ENCODE measurements at places on chromosomes 5 and 9.

DNA sequence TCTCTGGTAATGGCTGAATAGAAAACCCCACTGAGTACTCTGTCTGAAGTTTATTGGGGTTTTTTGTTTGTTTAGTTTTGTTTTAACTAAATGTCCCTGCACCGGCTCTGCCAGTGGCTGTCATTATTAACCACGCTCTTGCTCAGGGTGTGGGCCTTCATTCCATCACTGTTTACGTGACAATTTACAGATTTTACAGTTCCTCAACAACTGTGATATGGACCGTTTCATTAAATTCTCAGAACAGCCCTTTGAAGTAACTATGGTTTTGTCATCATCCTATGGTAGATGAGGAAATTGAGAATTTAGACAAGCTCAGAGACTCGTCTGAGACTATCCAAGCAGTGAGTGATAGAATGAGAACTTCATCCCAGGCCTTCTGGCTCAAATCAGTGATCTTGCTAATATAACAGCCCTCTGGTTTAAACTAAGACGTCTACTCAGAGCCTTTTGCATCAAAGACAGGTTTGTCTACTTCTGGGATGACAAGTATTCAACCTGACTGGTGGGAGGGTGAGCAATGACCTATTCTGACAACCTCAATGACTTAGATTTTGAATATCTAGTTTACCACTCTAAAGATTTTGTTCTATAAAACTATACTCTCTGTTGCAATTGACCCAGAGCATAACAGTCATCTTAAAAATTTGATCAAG lies 77.3 kb upstream of the MAP3K1 start:
- no peak for DNase-seq

GRCh38 chr9:89548071-89548638 lies 50.2 kb upstream of the SEMA4D start:
- no peak for DNase-seq

GRCh38 chr9:37293664-37294524 lies 128.6 kb upstream of the GRHPR start:
- no peak for DNase-seq

- no peak for DNase-seq
These were observed 221.8 kb downstream of the SNX18 start for GRCh38 chr5:54739371-54739770.

DNA sequence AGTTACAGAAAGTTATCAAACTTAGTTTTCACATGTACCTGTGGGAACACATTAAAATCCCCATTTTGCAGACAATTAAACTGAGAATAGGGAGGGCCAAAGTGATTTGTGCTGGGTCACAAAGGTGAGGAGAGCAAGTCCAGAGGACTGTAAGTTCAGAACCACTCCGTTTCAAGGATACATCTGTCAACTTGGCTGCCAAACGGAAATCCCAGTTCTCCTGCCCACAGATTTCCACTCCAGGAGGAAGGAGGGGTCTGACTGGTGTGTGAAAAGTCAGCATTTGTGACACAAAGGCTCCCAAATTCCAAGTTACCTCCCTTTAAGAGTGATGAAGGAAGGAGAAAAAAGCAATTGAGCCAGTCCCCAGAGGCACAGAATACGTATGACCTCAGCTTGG lies 42.3 kb downstream of the PRELID2 start:
- DNase-seq = no peak

GRCh38 chr5:88879724-88880123 lies 3.3 kb downstream of the MEF2C start:
- no peak for DNase-seq

DNA sequence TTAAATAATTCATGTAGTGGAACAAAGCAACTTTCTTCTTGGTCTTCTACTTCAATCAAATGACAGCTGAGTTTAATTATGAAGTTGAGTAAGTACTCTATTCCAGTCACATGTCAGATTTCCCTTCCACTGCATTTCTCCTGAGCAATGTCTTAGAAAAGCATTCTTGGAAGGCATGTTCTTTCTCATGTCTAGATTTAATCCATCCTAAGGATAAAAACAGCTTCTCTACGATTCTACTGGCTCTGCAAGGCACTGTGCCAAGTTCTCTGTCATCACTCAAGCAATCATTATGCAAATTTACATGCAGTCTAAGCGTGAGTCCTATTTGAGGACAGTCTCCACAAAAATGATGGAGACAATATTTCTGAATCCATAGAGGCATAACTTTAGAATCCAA lies 142.4 kb downstream of the YIPF5 start:
- no peak for DNase-seq

- DNase-seq = no peak
These were observed 57.7 kb downstream of the NREP start for GRCh38 chr5:111699324-111699723.

- DNase-seq = peak; percentile 57
These were observed 1.7 kb downstream of the CAMSAP1 start for GRCh38 chr9:135905380-135906258.

DNA sequence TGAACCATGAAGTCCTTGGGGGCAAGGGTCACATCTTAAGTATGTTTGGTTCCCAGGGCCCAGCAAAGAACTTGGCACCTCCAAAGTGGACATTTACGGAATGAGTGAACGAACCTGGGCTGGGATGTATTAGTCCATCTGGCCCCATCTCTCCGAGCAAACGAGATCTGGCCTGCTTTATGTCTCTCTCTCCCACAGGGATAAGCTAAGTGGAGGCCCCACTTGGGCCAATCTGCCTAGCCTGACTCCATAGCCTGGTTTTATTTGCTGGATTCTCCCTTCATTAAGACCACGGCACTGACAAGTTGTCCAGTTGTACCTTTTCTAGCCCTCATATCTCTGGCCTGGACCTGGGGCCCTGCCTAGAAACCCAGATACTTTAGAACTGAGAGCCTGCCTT lies 2.1 kb downstream of the TTLL11 start:
- DNase-seq = no peak

- DNase-seq = no peak
These were observed 88.4 kb upstream of the BOD1 start for GRCh38 chr5:173704615-173705511.

- no peak for DNase-seq
These were observed 8.8 kb upstream of the SLC6A7 start for GRCh38 chr5:150181027-150181426.

DNA sequence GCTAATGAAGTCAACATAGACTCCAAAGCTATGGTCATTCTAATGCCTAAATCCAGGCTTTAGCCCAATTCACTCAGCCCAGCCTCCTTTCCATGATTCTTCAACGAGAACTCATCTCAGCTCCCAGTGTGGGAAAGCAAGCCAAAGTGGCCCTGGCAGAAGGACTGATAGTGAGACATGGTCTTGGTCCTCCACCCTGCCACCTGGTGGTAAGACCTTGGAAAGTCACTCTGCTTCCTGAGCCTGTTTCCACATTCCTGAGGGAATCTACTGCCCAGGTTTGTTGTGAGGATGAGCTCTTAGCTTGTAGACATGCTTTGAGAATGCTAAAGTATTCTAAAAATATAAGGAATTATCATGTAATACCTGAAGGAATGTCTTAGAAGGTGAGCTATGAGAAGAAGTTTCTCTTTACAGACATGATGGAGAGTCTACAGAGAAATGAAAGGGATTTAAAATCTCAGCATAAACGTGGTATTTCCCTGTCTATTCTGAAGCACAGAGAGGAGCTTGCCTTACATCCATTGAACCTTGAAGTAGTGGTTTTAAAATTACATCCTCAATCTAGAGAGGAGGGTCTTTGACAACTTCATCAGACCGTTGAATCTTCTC lies 173.5 kb downstream of the TRIM32 start:
- peak; percentile 22 for DNase-seq

DNA sequence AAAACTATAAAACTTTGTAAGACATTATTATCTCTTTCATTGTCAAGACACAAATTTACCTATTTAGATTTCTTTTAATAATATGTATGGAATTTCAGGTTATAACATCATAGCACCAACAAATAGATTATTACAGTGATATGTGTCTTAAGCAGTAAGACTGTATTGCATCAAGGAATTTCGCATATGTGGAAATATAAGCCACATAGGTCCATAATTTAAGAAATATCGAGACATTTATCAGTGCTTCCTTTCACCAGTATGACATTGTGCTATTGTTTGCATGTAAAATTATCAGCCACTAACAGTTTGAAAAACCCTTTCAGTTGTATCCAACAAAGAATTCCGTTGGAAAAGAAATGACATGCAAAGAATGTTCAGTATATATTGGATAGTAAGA lies 186.7 kb upstream of the RASA1 start:
- DNase-seq = no peak

DNA sequence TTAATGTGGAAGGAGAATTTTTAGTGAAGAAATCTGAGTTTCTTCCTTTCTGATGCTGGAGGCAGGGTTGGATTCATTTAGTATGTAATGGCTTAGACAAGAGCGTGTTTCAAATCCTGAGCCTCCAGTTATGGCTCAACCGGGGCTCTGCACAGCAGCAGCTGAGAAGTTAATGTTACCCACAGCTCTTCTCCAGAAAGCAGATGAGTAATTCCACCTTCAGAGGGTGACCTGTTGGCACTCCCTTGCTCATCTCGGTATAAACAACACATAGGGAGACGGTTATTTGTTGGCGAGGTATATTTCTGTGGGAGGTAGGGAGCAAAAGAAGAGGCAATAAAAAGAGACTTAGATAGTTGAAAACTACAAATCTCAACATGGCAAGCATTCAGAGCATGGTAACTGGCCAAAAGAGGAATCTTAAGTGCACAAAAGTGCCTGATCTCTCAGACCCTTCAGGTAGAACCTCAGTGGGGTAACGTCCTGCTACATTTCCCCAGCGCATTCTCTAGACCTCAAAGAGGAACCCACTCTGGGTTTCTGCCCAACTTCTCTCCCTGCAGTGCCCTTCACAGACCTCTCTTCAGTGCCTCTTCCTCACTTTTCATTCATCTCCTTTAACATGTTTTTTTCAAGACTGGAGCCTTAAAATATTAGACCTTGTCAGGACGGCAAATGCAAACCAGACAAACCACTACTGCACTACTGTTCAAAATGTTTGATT lies 417.5 kb upstream of the ADAMTSL1 start:
- no peak for DNase-seq

- DNase-seq = no peak
These were observed 12.0 kb upstream of the TOR2A start for GRCh38 chr9:127746959-127747569.

GRCh38 chr5:169197343-169197742 lies 103.6 kb downstream of the SLIT3 start:
- DNase-seq = no peak

GRCh38 chr9:72539824-72540347 lies 18.5 kb downstream of the TMC1 start:
- DNase-seq = no peak

- DNase-seq = no peak
These were observed 17.4 kb downstream of the TTC39B start for GRCh38 chr9:15289603-15290002.

DNA sequence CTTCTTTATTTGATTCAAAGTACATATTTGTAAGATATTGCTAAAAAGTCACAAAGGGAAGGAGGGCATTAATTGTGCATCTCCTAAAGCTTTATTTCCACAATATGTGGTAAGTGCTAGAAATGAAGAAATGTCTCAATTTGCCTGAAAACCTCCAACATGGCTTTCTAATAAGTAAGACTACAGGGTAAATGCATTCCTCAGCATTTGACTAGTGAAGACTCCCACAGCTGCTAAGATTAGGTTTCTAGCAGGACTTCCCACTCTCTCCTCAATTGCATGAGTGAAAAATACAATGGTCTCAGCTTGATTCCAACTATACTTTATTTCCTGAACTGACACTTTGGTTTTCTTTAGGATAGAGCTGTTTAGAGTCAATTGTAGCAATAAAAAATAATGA lies 162.1 kb downstream of the ELAVL2 start:
- no peak for DNase-seq

DNA sequence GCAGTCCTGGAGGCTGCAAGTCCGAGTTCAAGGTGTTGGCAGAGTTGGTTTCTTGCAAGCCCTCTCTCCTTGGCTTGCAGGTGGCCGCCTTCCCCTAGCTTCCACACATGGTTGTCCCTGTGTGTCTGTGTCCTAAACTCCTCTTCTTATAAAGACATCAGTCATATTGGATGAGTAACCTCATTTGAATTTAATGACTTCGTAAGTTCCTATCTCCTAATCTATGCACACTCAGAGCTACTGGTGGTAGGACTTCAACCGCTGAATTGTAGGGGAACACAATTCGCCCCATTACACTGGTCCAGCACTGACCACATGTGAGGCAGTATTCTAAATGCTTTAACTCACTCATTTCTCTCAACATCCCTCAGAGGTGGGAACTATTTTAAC lies 25.9 kb upstream of the ADAMTS2 start:
- no peak for DNase-seq

- DNase-seq = peak; percentile 66
These were observed 48.7 kb downstream of the FBXW11 start for GRCh38 chr5:171957591-171958251.

DNA sequence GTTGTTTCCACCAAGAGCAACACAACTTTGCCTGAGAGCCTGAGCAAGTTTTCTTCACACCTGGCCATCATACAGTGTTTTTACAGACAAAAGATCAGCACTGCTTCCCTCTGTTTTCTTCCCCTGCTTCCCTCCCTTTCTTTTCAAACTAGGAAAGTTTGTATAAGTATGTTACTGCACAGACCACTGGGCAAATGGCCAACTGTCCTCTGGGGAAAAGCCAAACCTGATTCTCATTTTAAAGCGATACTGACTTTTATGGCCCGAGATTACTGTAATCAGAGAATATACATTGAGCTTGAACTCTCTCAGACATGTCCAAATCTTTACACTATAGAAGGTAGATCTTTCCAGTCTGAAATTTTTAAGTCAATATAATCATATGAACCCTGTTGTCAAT lies 415.0 kb downstream of the NFIB start:
- DNase-seq = no peak

GRCh38 chr5:173472784-173473278 lies 143.6 kb downstream of the BOD1 start:
- DNase-seq = no peak

DNA sequence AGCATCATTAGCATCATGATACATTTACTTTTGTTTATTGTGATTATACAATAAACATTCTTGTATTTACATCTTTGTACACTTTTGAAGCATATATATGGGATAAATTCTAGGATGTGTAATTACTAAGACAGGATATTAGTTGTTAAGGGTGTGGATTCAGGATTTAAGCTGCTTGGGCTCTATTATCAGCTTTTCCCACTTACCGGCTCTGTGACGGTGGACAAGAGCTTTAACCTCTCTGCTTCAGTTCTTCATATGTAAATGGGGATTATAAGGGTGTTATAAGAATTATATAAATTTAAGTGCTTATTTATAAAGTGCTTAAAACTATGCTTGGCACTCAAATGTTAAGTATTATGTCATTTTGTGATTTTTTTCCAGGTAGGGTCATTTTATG lies 131.1 kb downstream of the FER start:
- no peak for DNase-seq

- DNase-seq = no peak
These were observed 153.4 kb upstream of the IER5L start for GRCh38 chr9:129331493-129331765.

- no peak for DNase-seq
These were observed 2.8 kb upstream of the PTPDC1 start for GRCh38 chr9:94081435-94081834.

GRCh38 chr5:171168171-171168570 lies 140.9 kb upstream of the TLX3 start:
- no peak for DNase-seq

GRCh38 chr9:95552814-95553546 lies 36.2 kb upstream of the PTCH1 start:
- DNase-seq = no peak

- DNase-seq = no peak
These were observed 25.4 kb upstream of the AGXT2 start for GRCh38 chr5:35073160-35073559.
